Breast epithelium (tissue), 4 donors: ENCODE measurements at places on chromosomes 6 and 20. TPM values are rescaled to one million over a fixed set of nuclear protein-coding genes. Genes with fewer than 3 reads are reported as not detected.
A peak's percentile ranks its signal among the peaks of the same experiment; 100 is the strongest.

TFAP2A gene
- not detected for total RNA-seq

OOEP gene
- 0.33 TPM for total RNA-seq

DNA sequence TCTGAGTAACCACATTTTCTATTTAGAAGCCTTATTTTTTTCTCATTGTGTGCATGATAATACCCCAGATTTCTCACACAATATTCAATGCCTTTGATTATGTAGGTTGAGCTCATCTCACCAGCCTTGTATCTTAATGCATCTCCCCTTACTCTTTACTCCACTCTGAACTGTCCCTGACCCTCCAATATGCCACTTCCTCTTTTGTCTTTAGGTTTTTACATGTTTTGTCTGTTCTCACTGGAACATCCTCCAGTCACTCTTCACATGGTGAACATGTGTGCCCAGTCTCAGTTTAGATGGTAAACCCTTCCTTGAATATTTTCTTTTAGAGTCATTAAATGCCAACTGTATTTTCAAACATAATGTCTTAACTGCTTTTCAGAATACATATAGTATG lies 392.9 kb upstream of the IMPG1 start:
- no peak for DNase-seq

DNA sequence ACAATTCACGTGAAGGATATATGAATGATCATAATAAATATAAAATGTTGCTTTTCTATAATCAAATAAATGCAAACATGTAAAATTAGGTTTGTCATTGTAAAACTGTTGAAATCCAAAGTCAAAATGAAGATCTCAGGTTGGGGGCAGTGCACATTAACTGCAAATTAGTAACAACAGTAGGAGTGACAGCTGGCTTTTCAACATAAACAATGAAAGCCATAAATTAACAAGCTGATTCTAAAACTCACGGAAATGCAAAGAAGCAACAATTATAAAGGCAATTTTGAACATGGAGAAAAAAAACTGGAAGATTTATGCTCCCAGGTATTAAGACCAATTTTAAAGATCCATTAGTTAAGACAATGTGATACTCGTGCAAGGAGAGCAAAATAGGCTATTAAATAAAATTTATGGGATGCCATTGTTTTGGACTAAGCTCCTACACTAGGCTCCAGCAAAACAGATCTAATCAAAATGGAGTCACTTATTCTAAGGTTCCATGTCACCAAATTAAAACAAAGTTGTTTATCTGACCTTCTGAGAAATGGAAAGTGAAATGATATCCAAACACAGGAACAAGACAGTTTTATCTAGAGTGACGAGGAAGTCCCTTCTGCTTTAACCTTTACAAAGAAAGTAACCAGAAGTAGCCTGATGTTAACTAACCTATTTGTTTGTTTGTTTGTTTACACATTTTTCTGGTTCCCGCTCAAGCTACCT lies 770.8 kb downstream of the EPHA7 start:
- DNase-seq, result no peak

DNA sequence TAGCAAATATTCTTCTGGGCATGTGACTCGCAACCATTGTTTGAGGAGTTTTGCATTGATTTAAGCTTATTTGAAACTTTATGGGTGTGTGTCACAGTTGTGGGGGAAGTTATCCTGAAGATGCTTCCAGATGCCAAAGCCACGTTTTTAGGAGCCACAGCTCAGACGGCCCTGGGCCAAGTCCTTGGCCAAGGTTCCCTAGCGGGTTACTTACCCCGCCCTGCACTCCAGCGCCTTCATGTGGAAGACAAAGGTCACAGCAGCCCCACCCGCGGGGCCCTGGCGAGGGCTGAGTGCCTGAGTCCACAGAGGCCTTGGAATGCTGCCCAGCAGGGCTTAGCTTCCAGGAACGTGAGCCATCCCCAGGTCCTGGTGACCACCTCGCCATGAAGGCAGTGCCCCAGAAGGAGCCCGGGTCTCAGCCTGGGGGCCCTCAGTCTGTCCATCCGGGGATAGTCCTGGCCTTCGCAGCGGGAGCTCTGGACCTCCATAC lies 308.3 kb downstream of the CDH4 start:
- DNase-seq, result no peak

UNC5CL gene
- total RNA-seq, result 2.0 TPM

DNA sequence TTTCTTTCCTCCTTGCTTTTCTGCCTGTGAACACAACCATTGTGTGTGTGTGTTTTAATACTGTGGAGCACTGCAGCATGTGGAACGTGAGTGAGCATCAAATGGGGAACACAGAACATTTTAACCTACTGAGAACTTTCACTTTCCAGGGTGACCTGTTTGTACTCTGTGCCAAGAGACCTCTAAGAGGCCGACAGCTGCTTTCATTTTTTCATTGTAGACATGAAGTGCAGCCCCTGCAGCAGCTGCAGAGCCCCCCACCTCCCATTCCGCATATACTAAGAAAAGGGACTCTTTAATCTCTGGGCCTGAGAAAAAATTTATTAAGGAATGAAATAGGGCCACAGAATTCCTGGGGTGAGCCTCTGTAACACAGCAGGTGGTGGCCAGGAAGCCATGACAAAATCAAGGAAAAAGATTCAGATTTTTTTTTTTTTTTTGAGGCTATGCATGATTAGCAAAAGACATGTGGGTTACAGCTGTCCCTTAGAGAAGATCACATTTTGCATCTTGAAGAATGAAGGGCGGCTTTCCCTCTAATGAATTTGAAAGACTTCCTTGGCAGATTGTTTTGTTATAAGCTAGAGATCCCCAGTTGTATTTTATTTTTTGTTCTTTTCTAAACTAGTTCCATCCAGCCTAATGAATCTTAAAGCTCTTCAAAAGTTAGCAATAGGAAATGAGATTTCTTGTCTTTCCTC lies 503.4 kb downstream of the CD109 start:
- no peak for DNase-seq

ADGRF1 gene
- total RNA-seq, result 0.66 TPM

DNA sequence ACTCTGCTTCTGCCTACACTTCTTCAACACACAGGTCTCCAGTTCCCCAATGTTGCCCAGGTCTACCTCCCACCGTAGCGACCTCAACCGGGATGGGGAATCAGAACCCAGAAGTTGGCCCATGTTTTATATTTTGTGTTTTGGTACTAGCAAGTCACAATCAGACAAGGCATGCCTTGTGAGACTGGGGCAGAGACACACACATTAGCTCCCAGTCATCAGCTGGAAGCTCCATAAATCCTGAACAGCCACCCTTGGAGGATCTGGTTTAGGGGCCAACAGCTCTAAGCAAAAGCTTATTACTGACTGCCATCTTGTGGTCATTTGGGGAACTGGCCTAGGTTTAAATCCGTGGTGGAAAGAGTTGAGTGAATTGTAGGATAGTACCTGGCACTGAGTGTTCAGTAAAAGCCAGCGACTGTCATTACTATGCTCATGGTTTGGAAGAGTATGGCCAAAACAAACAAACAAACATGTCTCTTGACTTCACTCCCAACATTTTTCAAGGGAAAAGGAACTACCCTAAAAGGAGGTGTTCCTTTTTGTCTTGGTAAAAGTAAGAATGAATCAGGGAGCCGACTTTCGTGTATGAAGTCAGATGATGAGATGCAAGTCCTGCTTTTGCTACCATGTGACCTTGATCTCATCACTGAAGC lies 40.5 kb downstream of the PIM1 start:
- peak; percentile 74 for DNase-seq

DNA sequence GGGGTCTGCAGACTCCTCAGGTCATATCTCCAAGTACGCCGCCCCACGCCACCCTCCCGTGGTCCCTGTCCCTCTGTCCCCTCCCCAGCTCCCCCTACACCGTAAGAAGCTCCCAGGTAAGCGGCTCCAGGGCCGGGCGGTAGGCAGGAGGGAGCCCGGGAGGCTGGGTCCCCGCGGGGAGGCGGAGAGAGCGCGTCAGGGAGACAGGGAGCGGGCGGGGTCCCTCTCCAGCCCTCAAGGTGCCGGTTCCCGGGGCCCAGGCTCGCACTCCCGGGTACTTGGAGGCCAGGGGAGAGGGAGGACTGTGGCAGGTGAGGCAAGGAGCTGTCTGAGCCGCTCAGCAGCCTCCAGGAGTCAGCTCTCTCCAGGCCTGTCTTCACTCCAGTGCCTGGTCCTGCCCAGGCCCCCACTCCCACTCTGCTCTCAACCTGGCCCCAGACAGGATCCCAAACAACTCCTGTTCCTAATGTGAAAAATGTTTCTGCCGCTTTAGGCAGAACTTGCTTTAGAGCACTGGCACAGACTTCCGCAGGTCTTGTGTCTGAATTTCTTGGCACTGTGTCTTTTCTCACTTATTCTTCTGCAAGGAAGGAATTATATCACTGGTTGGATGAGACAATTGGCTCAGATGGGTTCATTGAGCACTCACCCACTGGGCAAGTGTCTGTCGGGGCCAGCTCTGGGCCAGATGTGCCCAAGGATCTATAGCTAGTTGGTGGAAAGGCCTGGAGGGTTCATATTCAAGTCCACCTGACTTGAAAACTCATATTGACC lies 36.6 kb downstream of the HLA-G start:
- DNase-seq, result no peak

CD93 gene
- 19.2 TPM for total RNA-seq

EPHA7 gene
- 0.66 TPM for total RNA-seq

SGK2 gene
- total RNA-seq, result 6.4 TPM

GRCh38 chr6:140809694-140810101 lies 1323.0 kb upstream of the GJE1 start:
- no peak for DNase-seq

FERMT1 gene
- total RNA-seq, result 2.0 TPM

GRCh38 chr20:32965581-32966373 lies 38.5 kb downstream of the SUN5 start:
- DNase-seq, result peak; percentile 15
